ENCODE measurements at places on chromosomes 12 and 14.

- DNase-seq = no peak
Measured at GRCh38 chr12:59980476-59980875, 384.6 kb downstream of the SLC16A7 start.

DNA sequence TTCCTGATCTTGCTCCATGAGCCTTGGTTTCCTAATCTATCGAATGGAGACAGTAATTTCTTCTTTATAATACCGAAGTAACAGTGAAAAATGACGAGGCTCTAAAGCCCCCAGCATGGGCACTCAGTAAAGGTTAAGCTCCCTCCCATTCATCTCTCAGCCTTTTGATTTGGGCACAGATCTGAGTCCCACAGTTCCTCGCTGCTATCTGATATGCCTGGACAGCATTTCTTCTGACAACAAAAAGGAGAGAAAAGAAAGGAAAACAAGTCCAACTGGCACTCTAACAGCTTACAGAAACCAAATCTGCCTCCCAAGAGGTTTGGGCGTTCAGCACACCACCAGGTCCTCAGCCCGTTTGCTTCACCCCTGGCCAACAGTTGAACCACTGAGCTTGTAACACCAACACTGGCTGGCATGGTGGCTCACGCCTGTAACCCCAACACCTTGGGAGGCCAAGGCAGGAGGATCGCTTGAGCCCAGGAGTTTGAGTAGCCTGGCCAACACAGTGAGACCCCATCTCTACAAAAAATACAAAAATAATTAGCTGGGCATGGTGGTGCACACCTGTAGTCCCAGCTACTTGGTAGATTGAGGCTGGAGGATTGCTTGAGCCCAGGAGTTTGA lies 19.5 kb downstream of the CCDC88C start:
- DNase-seq = no peak

GRCh38 chr14:24436355-24437019 lies 6.1 kb downstream of the SDR39U1 start:
- no peak for DNase-seq

DNA sequence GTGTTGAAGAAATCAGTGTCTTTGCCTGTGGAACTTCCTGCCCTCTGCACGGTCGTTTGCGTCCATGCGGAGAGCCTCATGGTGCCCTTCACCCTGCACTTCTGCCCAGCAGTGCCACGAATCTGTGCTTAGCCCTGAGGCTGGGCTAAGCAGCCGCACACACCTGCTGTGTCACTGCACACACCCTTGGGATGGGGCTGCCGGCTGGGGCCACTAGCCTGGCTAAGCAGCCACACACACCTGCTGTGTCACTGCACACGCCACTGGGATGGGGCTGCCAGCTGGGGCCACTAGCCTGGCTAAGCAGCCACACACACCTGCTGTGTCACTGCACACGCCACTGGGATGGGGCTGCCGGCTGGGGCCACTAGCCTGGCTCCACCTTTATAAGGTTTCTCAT lies 188.5 kb downstream of the KIF26A start:
- DNase-seq = no peak

DNA sequence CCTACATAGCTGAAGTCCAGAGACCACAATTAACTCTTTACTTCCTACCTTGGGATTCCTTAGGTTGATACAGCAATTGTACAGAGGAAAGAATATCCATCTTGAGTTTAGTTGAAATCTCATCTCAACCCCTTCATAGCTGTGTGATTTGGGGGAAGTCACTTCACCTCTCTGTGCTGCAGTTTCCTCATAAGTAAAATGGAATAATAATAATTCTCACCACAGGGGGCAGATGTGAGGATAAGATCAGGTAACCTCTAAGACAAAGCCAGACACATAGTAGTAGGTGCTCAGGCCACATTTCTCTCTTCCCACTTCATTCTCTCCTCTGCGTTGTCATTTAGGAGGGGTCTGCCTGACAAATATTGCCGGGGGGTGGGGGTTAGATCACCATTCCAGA lies 6.7 kb downstream of the FOXN4 start:
- no peak for DNase-seq

DNA sequence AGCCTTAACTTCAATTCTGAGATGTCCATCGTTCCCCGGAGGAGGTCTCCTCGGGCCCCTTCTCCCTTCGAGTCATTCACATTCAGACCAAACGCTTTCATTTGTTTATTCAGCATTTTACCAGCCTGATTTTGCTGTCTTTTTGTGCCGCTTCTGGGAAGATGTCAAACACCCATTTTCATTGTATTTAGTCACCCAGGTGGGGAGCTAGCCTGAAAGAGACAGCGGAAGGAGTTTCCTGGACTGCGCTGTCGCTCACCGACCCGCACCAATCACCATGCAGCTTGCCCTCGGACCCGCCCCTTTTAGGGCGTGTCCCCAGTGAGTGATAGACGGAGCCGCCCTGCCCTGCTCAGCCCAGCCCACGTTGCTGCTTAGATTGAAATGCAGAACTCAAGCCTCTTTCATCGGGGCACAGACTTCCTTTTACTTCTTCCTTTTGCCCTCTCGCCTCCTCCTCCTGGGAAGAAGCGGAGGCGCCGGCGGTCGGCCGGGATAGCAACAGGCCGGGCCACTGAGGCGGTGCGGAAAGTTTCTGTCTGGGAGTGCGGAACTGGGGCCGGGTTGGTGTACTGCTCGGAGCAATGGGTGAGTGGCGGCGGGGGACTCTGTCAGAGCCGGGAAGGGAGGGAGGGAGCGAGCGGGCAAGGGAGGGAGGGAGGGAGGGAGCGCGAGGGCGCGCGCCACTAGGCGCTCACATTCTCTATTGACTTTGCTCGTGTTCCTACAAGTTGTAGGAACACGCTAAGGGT lies at the start of gene PAX9:
Gene PAX9 (plus strand): TSS at position 355 of the 752 bp plus-strand sequence. CDS start 230 bp downstream, at position 585.
- DNase-seq = no peak

DNA sequence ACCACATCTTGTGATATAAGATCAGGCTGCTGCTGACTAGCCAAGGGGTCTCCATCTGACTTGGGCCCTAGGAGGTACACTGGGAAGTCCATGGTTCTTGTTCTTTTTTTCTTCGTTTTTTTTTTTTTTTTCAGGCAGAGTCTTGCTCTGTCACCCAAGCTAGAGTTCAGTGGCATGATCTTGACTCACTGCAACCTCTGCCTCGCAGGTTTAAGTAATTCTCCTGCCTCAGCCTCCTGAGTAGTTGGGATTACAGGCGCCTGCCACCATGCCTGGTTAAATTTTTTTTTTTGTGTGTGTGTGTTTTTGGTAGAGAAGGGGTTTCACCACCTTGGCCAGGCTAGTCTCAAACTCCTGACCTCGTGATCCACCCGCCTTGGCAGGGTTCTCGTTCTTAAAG lies 178.2 kb downstream of the RMST start:
- DNase-seq = no peak

DNA sequence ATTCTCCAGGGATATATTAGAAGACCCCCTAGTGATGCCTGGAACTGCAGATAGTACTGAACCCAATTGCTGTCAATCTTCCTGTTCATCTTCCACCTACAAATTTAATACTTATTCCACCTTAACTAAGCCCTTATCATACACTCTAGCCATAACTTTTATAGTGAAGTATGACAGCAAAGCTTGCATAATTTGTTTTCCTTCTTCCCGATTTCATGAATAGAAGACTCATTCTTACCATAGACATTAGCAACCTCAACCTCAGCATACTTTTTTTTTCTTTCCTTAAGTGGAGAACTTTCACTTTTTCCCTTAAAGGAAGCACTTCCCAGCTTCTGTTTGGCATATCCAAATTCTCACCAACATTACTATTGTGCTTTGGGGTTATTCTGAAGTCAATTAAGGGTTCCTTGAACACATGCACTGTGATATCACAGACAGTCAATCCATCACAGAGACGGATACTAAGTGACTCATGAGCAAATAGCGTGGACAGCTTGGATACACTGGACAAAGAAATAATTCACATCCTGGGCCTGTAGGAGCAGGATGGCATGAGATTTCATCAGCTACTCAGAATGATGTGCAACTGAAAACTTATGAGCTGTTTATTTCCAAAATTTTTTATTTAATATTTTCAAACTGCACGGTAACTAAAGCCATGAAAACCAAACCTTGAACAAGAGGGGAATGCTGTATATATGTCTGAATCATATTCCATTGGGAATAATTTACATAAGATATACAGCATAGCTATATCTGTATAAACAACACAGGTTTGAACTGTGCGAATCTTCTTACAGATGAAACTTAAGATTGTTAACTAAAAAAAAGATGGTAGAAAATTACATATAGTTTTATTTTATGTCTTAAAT lies 63.9 kb downstream of the SYT1 start:
- DNase-seq = no peak

GRCh38 chr14:89910691-89911009 lies 43.9 kb downstream of the EFCAB11 start:
- no peak for DNase-seq

DNA sequence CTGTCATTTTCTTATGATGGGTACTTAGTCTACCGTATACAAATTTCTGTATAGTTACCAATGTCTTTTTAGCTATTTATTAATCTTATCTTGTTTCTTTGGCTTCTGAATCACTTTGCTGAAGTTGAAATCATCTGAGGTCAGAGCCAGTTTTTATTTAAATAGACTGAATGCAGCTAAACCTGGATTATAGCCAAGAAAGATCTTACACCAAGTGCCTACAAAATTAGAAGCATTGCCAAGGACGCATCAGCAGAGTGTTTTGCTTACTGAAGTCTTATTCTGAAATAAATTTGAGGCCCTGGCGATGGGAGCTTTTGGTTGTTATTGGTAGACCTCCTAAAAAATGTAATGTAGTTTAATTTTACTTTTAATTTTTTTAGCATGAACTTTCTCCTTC lies 128.2 kb downstream of the RGS6 start:
- DNase-seq = no peak

- no peak for DNase-seq
Measured at GRCh38 chr12:88729196-88729595, 148.9 kb upstream of the KITLG start.

DNA sequence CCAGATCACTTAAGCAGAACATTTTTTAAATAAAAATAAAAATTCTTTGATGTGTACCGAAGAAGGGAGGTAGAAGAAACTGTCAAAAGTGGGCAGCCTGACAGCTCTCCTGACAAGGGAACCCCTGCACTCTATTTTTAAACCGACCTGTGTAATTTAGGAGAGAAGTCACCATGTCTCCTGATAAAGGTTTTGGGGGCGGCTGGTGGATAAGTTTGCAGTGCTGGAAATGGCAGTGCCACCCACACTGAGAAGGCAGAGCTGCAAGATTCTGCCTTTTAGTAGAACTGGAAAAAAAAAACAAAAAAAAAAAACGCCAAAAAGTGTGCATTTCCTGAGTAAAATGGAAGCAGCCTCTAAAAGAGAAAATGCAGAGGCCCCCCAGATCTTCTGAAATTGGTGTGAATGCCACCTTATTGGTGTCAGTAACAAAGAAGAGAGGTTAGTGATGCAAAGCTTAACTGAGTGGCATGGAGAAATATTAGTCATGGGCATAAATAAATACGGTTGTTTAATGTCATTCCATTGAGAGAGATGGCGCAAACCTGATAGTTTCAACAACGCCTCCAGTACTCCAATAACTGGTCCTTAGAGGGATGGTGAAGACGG lies 24.7 kb downstream of the DUSP6 start:
- DNase-seq = no peak

- DNase-seq = no peak
Measured at GRCh38 chr12:120230326-120230973, 29.5 kb upstream of the RPLP0 start.

GRCh38 chr12:130846369-130846768 lies 7.3 kb upstream of the STX2 start:
- DNase-seq = no peak

GRCh38 chr12:71218616-71219015 lies 60.8 kb upstream of the TSPAN8 start:
- no peak for DNase-seq

DNA sequence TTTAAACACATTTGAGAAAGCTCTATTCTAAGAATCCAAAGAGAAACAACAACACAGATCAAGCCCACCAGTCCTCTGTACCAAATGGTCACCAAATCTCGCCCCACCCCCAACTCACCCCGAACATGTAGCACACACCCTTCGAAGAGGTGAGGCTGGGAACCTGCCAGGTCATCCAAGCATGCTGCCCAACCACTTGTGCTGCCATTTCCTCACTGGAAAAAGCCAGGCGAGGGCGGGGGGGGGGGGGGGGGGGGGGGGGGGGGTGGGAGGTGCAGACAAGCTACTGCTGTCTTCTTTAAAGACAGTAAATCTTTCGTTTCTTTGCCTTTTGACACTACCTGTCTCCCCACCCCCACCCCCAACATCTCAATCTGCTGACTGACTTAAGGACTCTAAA lies 59.9 kb downstream of the SETD3 start:
- DNase-seq = no peak

- DNase-seq = no peak
Measured at GRCh38 chr14:77302926-77303325, 17.8 kb downstream of the POMT2 start.

DNA sequence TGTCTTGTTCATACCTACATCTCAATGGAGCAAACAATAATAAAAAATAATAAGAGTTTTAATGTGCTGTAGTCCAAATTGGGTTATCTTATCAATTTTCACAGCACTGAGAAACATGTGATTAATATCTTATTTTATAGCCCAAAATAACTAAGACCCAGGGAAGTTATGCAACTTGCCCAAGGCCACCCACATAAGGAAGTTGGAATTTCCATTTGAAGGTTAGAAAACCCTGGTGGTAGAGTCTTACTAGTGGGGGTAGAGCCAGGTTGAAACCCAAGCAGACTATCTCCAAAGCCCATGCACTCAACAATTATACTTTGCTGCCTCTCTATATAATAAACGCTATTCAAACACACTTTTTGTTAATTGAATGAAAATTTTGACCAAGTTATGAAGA lies 270.0 kb upstream of the CAND1 start:
- DNase-seq = no peak

DNA sequence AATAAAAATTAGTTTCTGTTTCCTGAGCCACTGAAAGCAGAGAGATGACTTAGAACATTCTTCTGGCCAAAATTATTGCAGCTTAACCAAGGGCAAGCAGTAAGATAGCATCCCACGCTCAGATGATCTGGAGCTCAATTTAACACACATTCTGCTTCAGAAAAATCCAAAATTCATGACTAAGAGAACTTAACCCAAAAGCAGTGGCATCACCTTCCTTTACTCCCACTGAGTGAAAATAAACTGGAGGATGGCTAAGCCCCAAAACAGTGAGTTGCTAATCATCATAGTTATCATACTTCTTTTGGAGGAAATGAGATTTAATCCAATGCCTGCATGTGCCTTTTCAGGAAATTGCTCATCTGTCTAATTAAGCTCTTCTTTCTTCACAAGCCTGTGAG lies 195.4 kb downstream of the DUSP6 start:
- DNase-seq = no peak

Data from T-helper 17 cell (primary cell).